ENCODE measurements at places on chromosomes 5 and 9.
A peak's percentile ranks its signal among the peaks of the same experiment; 100 is the strongest.

DNA sequence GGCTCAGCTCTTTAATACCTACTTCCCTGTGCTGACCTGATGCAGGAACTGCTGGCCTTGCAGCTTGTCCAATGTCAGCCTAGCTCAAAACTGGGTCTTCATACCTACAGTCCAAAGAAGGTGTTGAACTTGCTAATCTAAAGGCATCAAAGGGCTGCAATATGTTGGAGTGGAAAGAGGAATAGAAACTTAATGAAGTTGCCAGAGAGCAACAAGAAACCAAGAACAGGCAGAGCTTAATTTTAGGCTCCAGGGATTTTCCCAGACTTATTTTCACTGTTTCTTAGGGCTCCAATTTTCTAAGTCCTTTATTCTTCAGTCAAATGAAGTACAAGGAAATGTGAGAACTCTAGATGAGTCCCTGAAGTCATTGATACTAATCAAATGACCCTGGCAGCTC, 17.6 kb upstream of the ERCC6L2 start:
- DNase-seq = no peak

DNA sequence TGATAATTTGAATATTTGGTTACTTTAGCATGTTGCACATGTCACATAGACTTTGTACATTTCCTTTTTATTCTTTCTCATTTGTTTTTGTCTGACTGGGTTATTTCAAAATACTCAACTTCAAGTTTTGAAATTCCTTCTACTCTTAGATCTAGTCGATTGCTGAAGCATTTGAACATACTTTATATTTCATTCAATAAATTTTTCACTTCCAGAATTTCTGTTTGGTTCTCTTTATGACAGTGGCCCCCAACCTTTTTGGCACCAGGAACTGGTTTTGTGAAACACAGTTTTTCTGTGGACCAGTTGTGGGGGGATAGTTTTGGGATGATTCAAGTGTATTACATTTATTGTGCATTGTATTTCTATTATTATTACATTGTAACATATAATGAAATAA, 119.8 kb downstream of the COX7C start:
- DNase-seq = no peak

DNA sequence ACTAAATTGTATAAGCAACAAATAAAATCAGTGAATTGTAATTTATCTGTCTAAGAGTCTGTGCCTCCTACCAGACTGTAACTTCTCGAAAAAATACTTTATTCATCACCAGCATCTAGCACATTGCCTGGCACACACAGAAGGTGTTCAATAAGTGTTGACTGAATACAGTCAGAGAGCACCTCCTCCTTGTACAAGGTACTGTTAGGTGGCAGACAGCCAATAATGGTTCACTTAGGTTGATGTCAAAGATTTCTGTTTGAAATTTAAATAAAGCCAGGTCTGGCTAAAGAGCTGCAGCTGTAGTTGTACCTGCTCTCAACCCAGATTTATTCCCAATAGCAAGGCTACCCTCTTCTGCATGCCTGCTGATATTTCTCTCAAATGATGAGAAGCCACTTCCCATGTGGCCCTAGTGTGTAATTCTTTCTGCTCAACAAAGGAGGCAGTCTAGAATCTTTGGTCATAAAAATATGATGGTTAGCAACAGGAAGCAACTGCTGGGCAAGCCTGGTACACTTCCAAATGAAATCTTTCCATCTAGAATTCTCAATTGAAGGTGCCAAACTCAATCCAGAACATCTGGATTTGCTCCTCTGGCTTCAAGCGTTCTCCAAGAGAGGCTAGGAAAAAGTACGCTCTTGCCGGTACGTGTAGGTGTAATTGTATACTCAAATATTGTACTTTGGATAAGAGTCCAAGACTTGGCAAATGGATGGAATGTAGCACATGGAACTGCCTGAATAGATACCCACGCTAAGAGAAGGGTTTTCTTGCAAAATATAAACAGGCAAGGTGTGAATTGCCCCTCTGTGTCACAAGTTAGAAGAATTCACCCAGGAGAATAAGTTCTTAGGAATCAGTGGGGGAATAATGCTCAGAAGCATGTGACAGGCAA, 95.6 kb downstream of the NR6A1 start:
- DNase-seq = no peak

- DNase-seq = no peak
Measured at GRCh38 chr9:69198521-69199220, 24.6 kb downstream of the TJP2 start.

- DNase-seq = no peak
Measured at GRCh38 chr5:82599030-82599429, 320.9 kb upstream of the RPS23 start.

- no peak for DNase-seq
Measured at GRCh38 chr5:115685490-115685889, 59.7 kb upstream of the TMED7 start.

GRCh38 chr5:132497488-132497997, 7.0 kb upstream of the IRF1 start:
- DNase-seq = no peak

- DNase-seq = no peak
Measured at GRCh38 chr5:136808756-136809155, 443.4 kb upstream of the TRPC7 start.

DNA sequence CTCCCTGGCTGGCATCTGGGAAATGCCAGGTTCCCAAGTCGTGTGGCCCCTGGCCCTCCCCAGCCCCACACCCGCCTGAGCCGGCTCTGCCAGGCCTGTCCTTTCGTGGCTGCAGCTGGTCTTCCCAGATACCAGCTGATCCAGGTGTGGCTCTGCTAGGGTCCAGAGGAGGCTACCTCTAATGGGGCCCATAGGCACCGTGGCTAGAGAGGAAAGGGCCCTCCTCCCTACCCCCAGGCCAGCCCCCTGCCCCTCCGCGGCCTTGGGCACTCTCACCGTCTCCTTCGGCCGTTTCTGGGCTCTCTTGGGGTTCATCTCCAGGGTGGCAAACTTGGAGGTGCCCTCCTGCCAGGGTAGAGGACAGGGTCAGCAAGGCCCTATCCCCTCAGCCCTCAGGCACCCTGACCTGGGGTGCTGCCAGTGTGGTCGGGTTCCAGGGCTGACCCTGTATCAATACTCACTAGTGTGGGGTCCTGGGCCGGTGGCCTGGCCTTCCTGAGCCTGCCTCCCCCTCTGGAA, 17.0 kb downstream of the RALGDS start:
- no peak for DNase-seq

DNA sequence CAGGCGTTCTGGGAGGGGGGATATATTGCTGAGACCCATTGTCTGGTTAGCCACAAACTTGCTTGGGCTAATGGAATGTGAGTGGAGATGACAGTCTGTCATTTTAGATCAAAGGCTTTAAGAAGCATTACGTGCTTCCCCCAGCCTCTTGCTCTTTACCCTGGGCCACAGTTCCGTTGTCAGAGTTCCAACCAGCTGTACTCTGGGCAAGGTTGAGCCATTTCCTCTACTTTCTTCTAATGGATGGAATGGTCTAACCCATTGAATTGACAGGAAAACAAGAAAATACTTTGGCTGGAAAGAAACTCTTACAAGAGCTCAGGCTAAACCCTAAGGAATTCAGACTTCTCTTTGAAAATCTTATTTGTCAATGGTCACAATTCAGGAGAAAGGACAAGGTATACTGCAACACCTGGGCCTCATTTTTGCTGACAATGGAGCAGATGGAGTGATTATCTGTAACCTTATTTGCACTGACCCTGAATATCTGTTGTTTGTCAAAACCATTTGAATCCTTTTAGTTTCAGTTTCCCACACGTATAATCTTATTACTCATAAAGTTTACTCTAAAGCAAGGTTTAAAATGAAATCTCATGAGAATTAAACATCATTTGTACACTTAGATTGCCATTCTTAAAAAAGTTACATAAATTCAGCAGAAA, 231.4 kb downstream of the PDE4D start:
- DNase-seq = no peak

- DNase-seq = no peak
Measured at GRCh38 chr5:56175488-56175887, 57.6 kb downstream of the ANKRD55 start.

DNA sequence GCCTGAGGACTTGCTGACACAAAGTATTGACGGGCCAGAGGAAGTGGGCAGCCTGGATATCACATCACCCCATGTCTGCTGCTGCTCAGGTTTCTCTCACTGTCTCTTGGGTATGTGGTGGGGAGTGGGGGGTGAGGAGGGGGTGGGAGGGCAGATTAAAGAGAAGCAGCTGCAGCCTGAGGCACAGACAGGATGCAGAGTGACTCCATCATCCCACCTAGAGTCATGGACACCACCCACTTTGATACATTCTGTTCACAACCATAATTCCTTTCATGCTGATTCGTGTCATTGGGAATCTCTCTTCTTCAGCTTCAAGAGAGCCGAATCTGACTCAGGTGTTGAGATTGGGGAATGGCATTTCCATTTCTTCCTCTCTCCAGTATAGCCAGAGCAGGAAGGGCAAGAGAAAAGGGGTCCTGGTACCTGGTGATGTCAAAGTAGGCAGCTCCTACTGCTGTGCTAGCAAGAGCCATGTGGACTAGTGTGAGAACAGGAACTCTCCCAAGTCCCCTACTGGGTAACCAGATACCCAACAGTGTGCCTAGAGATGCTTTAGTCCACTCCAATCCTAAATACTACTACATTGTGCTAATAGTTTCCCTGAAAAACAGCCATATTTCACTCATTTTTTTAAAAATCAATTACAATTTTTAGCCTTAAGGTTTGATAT, 22.4 kb downstream of the GRAMD2B start:
- no peak for DNase-seq

- no peak for DNase-seq
Measured at GRCh38 chr5:61617995-61618525, 286.0 kb downstream of the ZSWIM6 start.

DNA sequence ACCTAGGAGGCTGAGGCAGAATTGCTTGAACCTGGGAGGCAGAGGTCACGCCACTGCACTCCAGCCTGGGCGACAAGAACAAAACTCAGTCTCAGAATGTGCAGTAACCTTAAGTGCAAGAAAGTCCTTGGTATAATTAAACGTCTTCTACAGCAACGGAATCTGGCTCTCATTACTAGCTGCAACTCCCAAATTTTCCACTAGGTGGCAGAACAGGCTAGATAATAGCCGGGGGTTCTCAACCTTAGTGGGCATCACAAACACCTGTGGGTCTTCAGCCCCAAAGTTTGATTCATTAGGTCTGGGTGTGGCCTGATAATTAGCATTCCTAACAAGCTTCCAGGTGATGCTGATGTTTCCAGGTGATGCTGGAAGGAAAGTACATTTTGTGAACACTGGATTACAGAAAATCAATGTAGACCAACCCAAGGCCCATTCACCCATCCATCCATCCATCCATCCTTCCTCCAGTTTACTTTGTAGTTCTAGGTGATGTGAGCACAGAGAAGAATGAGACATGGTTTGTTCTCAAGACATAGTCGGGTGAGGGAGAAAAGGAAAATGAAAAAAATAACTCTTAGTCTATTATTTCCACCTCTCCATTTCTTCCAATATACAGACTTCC, 37.3 kb downstream of the FBXW2 start:
- peak; percentile 26 for DNase-seq

DNA sequence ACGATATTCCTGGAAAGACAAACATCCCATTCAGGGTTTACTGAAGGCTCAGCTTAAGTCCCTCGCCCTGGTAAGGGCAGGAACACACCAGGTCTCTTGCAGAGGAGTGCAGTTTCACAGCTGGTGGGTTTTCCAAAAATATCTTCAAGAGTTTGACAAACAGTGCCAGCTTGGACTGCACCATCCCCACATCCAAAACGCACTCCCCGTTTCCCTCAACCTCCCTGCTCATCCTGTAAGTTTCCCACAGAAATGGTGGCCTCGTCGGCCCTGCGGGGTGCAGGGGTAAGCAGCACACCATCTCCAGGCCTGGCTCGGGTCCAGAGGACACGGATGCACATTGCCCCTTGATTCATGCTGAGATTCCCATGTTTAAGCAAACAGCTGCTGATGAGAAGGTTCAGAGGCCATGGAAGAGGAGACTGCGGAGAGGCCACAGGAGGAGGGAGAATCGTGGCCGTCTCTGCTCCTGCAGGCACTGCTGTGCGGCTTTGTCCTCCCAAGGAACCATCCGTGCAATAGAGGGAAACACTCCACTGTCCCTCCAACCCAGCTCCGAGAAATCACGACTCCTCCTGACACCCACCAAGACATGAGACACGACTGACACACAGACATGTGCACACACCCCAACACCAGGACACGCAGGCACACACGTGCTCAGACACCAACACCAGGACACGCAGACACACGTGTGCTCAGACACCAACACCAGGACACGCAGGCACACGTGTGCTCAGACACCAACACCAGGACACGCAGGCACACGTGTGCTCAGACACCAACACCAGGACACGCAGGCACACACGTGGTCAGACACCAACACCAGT, 24.0 kb upstream of the SLC12A7 start:
- no peak for DNase-seq

- DNase-seq = no peak
Measured at GRCh38 chr9:107340920-107341632, 58.0 kb downstream of the RAD23B start.

- no peak for DNase-seq
Measured at GRCh38 chr9:25724424-25724823, 46.2 kb upstream of the TUSC1 start.

DNA sequence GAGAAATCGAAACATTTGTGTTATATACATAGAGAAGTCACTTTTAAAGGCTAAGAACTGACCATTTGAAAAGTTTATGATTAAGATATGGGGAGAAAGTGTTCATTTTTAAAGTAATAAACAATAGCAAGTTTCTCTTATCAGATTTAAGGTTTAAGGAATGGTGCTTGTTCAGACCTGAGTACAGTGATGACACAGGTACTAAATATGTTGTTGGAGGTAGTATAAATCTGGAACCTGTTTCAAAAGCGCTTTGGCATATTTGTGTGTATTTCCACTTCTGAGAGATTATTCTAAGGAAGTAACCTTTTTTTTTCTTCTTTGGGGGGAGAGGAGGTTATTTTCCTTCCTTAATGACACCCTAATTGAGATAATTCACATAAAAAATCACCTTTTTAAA, 18.4 kb downstream of the CDC42SE2 start:
- DNase-seq = no peak

DNA sequence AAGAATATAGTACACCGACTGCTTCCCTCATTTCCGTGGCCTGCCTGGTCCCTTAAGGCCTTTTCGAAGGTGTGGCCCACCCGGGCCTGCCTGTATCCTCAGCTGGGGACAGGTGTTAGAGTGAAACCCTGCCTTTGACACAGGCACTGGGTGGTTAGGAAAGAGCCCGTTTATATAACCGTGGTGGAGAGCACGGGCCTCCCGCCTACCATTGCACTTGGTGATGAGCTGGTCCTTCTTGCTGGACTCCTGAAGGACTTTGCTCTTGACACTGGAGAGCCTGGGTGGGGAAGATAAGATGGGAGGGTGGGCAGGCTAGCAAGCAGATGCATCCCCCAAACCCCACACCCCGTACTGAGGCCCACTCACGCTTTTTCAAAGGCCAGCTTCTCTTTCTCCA, 2.3 kb downstream of the SPATA24 start:
- DNase-seq = no peak

GRCh38 chr5:145521066-145521465, 314.1 kb downstream of the PRELID2 start:
- DNase-seq = no peak

DNA sequence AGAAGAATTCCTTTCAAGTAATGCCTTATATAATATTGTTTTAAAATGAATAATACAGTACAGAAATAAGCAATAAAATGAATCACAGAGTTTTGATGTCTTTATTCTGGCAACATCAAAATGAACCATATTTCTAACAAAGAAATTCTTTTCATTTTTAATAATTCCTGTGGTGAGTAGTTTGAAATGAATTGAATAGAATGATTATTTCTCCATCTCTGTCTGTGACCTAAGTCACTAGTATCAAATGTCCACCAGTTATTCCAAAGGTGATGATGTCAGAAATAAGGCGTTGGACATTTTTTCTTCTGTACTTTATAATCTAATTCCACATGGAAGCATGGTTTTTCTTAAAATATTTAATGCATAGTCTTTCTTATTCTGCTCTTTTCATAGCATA, 106.2 kb downstream of the ADAMTSL1 start:
- DNase-seq = no peak

Data from hippocampal formation (tissue), 2 donors.